Omental fat pad (tissue), 4 donors: ENCODE measurements at places on chromosomes 6 and 20.

- no peak for DNase-seq
These were observed 34.2 kb downstream of the ZNF391 start for GRCh38 chr6:27422651-27423332.

- DNase-seq = no peak
These were observed 104.8 kb upstream of the KCNG1 start for GRCh38 chr20:51127713-51128112.

- DNase-seq = no peak
These were observed 53.9 kb downstream of the OSTM1 start for GRCh38 chr6:108020472-108021116.

GRCh38 chr6:45924763-45925342 lies 90.8 kb downstream of the CLIC5 start:
- DNase-seq = no peak

GRCh38 chr6:76866091-76866915 lies 597.0 kb downstream of the HTR1B start:
- no peak for DNase-seq

DNA sequence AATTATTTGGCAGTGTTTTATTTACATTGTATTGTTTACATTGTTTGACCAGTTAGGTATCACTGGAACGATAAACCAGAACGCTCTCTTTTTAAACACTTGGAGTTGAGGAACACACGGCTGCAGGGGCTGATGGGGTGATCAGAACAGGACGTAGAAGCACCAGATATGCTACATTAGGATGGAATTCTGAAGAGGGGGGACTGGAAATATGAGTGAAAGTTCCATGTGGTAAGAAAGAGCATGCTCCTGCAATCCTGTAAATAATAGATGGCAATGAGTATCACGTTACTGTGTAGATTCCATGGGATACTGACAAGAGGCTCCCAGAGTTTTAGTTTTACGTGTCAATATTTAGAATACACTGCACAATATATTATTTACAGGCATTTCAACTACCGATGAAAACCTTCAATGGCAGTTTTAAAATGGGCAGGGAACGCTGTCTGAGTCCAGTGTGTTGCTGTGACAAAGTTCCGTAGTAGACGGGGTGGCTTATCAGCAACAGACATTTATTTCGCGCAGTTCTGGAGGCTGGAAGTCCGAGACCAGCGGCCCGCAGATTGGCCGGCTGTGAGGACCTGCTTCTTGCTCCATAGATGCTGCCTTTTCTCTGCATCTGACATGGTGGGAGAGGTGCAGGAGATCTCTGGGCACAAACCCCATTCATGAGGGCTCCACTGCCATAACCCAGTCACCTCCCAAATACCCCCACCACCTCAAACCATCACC lies 43.1 kb downstream of the SYNJ2 start:
- DNase-seq = no peak

DNA sequence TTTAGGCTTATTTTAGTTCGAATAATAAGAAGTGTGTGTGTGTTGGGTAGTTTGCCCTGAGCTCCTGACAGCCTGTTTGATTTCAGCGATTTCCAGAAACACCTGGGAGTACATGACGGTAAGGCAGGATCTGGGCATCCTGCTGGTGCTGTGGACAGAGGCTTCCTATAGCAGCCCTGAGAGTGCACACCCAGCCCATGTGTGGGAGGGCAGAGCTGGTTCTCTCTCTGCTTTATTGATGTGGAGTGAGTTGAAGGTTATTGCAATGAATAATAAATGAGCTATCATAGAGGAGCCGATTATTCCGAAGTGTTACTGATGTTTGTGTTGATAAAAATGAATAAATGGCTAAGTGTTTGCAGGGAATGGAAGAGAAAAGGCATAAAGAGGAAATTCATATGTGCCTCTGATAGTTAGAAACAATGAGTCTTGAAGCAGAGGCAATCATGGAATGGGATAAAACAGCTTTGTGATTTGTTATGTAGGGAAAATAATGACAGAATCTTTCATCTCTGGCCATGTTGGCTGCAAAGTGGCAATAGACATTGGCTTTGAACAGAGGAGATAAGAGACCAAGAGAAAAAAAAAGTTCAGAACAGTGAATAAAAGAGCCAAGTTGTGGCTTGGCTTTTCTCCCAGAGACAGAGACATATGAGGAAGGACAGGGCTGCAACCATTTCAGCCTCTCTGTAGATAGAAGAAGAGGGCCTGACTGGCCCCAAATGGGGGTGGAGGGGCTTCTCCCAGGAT lies 166.2 kb upstream of the CHD6 start:
- DNase-seq = no peak

DNA sequence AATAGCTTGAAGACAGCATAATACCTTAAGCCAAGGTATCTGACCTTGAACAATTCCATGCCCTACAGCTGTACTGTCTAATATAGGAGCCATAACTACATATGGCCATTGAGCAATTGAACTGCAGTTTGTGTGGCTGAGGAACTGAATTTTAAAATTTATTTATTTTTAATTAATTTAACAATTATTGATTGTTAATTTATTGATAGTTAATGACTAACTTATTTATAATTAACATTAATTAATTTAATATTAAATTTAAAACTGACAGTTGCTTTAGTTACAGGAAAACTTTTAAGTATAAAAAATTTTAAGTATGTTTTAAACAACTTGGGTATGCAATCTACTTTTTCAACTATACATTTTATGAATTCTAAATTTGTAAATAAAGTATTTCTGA lies 12.3 kb upstream of the MYB start:
- DNase-seq = no peak

GRCh38 chr20:13611611-13612125 lies 27.1 kb downstream of the TASP1 start:
- no peak for DNase-seq

- no peak for DNase-seq
These were observed 1025.4 kb upstream of the FLRT3 start for GRCh38 chr20:15362849-15363248.

GRCh38 chr6:26022132-26022472 lies 59.5 kb downstream of the TRIM38 start:
- no peak for DNase-seq

- no peak for DNase-seq
These were observed 45.0 kb downstream of the PXDC1 start for GRCh38 chr6:3706547-3706946.

GRCh38 chr6:23055523-23055922 lies 486.2 kb downstream of the HDGFL1 start:
- no peak for DNase-seq
